ENCODE measurements at places on chromosomes 3 and 15.

- no peak for DNase-seq
Observed at GRCh38 chr15:60009124-60009960, 5.2 kb downstream of the FOXB1 start.

- no peak for DNase-seq
Observed at GRCh38 chr15:45395943-45396342, 17.6 kb upstream of the GATM start.

- no peak for DNase-seq
Observed at GRCh38 chr15:94094310-94094709, 137.1 kb upstream of the MCTP2 start.

DNA sequence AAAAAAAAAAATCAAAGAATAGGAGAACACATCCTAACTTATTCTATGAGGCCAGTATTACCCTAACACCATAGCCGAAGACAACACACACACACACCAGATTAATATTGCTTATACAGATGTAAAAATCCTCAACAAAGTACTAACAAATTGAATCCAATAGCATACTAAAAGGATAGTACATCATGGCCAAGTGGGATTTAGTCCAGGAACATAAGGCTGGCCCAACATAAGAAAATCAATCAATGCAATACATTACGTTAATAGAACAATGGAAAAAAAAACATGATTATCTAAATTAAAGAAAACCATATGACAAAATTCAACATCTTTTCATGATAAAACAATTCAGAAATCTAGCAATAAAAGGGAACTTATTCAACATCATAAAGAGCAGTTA lies 79.1 kb downstream of the ADAMTS9 start:
- DNase-seq, result no peak

DNA sequence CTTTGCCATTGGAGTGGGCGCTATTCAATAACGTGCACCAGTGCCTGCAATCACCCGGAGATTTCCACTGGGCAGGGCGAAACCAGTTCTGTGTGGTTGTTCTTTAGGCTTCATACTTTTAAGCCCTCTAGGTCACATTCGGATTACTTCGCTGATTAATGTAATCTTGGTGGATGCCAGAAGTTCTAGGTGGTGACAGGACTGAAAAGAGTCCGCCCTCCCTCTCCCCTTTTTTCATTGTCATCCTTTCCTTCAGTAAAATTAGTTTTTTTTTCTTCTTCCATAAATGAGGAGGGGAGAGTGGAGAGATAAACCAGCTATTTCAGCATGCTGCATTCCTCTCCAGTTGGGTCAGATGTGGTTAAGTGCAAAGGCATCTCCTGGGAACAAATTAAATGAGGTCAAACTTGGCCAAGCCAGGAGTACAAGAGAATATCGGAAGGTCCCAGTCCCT lies 2.3 kb upstream of the SLC2A2 start:
- DNase-seq, result peak; percentile 84

- no peak for DNase-seq
Observed at GRCh38 chr3:10463533-10464434, 41.6 kb downstream of the ATP2B2 start.

DNA sequence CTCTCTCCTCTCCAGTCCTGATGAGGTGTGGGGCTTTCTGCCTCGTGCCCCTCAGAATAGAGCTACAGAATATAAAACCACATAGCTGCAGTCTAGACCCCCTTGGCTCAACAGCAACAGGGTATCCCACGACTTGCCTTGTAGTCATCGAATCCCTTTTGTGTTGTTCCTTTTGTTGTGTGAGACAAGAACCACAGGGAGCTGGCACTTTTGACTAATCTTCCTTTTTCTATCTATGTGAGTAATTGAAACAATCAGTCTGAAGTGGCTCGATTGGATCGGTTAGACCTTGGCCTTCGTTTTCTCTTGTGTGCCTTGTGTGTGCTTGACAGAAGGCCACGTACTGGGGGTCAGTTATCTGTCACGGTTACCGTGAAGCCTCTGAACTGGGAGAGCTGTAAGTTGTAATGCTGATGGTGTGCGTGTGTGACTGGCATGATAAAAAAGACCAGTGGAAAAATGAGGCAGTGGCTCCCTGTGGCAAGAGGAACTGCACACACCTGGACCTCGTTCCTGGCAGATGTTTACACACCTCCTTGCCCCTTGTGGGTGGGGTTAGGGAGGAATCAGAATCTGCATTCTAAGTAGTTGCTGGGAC lies 23.2 kb upstream of the IQCF6 start:
- DNase-seq, result no peak

DNA sequence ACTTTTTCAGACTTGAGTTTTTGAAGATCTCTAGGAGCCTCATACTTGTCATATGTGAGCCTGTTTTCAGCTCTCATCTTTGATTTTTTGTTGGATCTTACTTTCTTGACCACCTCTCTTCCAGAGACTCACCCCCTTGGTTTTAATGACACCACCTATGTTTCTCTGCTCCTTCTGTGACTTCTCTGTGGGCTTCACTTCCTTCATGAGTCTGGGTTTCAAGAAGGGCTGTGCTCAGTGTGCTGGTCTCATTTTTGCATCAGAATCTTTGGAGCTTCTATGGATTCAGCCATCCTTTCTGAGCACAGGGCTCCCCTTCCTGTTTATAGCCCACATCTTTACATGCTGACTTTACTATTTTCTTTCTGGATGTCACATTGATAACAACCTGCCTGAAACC lies 17.7 kb downstream of the PPM1L start:
- DNase-seq, result no peak

GRCh38 chr3:32372213-32372490 lies 19.5 kb upstream of the CMTM7 start:
- DNase-seq, result no peak

DNA sequence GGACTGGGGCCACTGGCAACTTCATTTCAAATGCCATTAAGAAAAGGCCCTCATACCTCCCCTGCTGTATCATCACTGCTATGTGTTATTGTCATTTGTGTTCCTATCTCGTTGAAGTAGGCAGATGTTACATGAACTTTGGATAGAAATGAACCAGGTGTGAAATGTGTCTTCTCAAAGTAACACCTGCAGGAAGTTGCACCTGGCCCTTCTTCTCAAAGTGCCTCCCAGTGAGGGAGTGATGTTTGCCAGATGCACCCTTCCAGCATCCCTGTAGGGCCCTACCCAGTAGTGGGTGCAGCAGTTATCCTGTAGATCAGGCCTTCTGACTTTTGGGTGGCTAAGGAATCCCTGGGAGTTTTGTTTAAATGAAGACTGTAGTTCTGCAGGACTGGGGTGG lies 197.7 kb upstream of the CTNNB1 start:
- DNase-seq, result no peak

DNA sequence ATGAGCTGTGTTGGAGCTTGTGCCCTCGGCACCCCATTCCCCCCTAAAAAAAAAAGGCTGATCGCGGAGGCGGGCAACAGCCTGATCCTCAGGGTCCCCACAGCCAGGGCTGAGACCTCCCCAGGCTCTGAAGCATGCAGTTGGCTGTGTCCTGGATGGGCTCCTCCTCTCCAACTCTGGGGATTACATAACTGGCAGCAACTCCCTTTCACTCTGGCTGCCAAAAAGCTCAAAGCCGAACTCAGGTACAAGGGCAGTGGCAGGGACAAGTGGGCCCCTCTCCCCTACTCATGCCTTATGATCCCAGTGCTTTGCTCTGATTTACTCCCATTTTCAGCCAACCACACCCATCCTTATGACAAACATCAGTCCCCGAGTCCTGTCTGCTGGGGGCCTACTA lies 18.3 kb downstream of the TPRA1 start:
- no peak for DNase-seq

DNA sequence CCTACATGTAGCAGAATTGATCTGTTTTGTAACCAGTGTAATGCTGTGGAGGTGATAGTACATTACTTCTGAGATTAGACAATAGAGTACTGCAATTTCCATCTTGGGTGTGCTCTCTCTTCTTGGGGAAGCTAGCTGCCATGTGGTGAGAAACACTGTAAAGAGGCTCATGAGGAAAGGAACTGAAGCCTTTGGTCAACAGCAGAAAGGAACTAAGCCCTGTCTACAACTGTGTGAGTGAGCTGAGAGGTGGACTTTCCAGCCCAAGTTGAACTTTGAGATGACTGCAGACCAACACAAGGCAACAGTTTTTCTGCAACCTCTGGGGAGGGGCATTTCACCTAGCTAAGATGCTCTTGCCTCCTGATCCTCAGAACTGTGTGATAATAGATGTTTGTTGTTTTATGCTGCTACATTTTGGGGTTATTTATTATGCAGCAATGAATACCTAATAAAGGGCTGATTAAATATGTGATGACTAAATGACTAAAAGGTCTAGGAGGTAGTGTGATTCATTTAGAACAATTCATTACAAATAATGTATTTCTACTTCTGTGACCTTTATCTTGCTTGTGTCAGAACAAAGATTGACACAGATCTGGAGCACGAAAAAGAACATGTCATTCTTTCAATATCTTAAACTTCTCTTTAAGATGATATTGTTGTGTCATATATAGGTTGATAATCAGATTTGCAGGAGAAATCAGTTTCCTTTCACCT lies 121.6 kb upstream of the THRB start:
- no peak for DNase-seq

DNA sequence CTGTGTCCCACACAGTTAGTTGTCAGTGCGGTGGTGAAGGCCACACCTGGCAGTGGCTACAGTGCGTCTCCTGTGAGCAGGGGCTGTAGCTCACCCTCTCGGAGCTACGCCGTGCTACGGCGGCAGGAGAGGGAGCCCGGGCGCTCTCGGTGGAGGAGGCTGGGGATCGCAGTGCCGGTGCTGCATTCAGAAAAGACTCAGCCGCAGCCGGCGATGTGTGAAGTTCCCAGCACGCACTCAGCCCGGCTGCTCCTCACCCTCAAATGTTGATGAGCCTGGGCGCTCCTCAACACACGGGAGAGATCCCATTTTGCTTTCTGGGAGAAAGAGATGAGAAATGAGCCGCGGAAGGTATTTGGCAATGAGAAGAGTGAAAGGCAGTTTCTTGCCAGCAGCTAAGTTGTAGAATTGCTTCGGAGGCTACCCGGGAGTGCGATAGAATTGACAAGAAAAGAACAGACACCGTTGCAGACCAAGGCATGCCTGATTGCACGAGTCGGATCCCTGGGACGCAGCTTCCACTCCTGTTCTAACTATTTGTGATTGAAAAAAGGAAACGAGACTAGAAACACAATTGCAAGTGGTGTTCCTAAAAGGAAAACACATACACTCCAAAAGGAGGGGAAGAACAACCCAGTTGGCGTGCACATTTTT lies at the start of gene UNC13C:
UNC13C (plus strand) TSS at position 189 of the 654 bp plus-strand sequence. CDS start 34,463 bp downstream, outside the sequence.
- DNase-seq, result no peak

DNA sequence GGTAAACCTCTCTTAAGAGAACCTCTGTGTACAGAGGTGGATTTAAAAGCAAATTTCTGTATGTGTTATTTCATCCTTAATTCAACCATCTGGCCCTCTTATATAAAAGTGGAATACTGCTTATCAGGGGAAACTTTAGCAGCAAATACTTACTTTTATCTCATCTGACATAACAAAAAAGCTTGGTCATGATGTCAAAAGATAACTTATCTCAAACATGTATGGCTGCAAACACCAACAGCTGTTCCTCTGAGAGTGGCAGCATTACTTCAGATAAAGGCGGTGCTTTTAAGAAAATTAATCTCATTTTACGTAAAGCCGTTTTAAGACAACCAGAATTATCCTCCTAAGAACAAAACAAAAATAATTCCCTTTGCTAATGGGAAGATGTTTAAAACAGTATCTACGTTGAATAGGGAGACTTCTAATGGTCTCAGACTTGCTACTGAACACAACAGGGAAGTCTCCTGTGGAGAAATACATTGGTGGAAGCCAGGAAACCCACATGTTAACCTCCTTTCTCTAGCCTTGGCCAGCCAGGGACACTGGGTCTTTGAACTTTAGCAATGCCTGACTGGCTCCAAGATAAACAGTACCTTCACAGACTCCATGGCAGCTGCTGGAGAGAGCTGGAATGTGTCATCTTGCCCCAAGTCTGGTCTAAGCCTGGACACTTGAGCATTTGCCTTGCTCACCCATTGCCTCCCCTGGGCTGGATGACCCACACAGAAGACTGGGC lies 18.1 kb downstream of the ARRDC4 start:
- no peak for DNase-seq

- no peak for DNase-seq
Observed at GRCh38 chr3:117756563-117756962, 1047.0 kb downstream of the TUSC7 start.

GRCh38 chr15:52636459-52636858 lies 42.7 kb downstream of the ATOSA start:
- DNase-seq, result no peak

- DNase-seq, result no peak
Observed at GRCh38 chr3:168622795-168623194, 527.1 kb upstream of the GOLIM4 start.

GRCh38 chr3:141083836-141084649 lies 32.9 kb downstream of the SPSB4 start:
- DNase-seq, result no peak

DNA sequence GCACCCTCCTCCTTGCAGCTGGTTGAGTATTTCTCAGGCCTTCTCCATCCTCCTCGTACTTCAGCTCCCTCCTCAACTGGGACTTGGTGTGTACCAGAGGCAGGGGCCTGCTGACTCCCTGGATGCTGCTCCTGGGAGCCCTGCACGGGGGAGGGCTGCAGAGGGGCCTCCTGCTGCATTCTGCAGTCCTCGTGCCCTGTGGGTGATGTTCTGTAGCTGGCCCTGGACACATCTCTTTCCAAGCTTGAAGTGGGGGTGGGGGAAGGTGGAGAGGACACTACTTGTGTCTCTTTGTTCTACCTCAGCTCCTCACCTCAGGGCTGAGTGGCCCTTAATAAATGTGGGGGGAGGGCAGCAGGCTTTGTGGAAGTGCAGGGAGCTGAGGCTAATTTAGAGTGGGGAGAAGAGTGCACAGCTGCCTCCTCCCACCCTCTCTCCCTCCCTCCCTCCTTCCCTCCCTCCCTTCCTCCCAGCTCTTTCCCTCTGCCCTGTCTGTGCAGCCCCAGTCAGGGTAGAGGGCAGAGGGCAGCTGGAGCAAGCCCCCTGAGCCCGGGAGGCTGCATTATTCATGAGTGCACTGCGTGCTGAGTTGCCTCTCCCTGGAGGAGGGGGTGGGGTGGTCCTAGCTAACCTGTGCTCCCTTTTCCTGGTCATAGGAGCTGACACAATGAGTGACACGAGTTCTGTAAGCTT lies 3.7 kb upstream of the GRM2 start:
- DNase-seq, result no peak

GRCh38 chr15:41517895-41518449 lies 4.3 kb upstream of the LTK start:
- DNase-seq, result no peak

DNA sequence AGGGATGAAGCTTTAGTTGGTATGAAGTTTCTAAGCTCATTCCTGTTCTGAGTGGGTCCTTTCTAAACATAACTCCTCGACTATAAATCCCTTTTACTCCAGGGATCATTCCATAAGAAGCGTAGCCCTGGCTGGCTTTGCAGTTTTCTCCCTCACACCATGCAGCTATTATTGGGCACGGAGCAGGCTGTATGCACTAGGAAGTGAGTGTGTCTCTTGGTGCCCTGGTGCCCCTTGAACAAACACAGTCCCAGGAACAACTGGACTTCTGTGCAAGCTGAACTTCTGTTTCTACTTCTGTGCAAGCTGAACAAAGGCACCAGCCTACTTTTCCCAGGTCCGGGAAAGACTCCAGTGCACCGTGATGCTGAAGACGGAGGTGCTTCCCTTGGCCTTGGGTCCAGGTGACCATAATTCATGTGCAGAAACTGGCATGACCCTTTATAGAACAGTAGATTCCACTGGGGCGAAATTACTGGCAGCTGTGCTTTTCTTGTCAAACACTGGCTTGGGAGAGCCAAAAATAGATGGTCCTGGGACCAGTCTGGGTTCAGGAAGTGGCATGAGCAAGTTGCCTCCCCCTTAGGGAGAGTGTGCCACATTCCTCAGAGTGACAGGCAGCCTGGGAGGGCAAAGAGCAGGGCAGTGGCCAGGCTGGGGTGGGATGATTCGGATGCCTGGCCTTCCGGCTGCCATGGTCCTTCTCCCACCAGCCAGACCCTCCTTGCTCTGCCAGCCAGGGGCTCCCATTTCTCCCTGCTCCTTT lies 127.2 kb downstream of the SLCO3A1 start:
- no peak for DNase-seq

Measured in GM04504 (cell line).